Non-pigmented ciliary epithelial cell (primary cell): ENCODE measurements at places on chromosomes 3 and 15.

GRCh38 chr3:110400315-110400714 lies 671.3 kb upstream of the NECTIN3 start:
- DNase-seq = no peak

DNA sequence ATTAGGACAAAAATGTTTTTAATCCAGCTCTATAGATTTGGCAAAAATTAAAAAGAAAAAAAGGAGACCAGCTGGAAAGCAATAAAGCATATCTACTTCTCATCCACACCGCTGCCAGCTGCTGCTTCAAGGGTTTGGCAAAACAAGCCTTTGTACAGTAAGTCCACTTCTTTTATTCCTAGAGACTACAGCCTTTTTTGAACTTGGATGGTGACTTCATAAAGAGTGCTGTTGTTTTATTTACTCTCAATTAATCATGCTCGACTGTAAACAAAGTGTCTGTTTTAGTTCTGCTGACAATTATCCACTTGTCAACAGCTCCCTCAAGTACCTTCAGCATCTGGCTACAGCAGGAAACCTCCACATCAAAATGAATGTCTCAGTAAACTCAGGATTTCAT lies 12.3 kb upstream of the FOXB1 start:
- DNase-seq = no peak

DNA sequence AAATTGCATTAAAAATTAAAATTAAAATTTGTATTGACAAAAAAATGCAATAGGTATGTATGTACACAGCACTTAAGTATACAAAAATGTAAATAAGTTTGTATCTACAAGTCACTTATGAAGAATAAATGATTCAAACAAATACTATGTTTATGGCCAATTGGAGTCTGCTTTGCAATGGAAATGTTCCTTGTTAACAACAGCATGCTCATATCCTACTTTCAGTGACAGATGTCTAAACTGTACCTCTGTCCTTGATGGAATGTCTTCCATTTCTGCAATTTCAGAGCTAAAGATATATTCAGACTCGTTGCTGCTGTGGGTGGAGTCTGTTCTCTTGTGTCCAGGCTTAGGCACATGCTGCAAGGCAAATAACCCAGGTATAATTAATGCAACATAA lies 64.1 kb upstream of the MYO5C start:
- no peak for DNase-seq

- DNase-seq = no peak
Observed at GRCh38 chr3:129597087-129597999, 9.1 kb downstream of the PLXND1 start.

GRCh38 chr3:124834723-124835718 lies 52.1 kb downstream of the ITGB5 start:
- no peak for DNase-seq

- no peak for DNase-seq
Observed at GRCh38 chr15:92336419-92336987, 57.2 kb upstream of the ST8SIA2 start.

- no peak for DNase-seq
Observed at GRCh38 chr3:159848348-159849118, 140.1 kb upstream of the IL12A start.

DNA sequence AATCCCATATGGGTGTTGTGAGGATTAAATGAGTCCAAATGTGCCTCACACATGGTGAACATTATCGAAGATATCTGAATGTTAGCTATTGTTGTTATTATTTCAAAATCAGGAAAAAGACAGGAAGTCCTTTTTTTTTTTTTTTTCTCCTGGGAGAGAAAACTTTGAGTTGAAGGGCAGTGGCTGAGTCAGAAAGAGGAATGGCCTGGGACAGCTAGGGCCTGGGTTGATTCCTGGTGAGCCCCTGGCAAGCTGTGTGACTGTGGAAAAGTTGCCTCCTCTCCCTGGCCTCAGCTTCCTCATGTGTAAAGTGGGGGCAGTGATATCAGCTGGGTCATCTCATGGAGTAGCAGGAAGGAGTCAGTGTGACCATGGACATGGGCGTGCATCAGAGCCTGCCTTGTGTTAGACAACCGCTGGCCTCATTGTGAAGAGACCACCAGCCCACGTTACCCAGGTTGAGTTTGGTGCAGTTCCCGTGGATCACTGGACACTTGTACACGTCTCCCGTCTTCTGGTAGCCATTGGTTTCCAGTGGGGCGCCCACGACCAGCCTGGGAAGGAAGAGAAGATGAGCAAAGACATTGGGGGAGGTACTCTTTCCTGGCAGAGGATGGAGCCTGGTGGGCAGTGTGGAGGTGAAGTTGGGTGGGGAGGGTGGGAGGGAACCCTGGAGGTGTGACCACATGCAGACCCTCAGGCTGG lies 63.1 kb downstream of the ITGA11 start:
- no peak for DNase-seq

- no peak for DNase-seq
Observed at GRCh38 chr3:38205472-38205805, 40.1 kb downstream of the OXSR1 start.

DNA sequence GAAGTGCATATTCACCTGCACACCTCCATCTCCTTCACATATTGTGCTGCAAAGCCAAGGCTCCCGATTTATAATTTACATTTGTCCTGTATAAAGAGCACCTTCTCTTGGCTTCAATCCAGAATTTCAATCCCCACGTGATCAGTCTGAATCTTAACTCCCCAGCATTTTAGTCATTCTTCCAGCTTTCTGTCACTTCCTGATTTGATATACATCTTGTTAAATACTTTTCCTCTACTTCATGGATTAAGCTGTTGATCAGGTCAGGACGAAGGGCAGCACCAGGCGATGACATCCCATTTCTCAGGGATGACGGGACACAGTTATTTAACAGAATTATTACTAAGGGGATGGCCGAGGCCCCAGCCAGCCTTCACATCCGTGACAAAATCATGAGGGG lies 212.5 kb downstream of the EPHB1 start:
- DNase-seq = no peak

DNA sequence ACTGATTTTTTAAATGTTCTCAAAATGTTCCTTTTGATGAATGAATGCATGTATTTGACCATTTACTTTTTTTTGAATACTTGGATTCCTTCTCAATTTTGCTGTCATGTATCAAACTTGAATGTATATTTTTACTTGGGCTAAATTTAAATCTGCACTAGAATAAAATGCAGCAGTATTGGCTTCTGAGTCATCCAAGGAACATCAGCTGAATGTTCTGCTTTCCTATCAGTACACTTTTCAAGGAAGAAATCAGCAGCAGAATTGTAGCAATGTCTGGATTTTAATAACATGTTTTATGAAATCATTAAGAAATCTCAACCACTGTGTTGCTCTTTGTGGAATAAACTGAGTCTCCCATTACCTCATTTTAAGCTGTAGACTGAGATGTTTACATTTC lies 57.0 kb upstream of the COL6A6 start:
- DNase-seq = no peak

DNA sequence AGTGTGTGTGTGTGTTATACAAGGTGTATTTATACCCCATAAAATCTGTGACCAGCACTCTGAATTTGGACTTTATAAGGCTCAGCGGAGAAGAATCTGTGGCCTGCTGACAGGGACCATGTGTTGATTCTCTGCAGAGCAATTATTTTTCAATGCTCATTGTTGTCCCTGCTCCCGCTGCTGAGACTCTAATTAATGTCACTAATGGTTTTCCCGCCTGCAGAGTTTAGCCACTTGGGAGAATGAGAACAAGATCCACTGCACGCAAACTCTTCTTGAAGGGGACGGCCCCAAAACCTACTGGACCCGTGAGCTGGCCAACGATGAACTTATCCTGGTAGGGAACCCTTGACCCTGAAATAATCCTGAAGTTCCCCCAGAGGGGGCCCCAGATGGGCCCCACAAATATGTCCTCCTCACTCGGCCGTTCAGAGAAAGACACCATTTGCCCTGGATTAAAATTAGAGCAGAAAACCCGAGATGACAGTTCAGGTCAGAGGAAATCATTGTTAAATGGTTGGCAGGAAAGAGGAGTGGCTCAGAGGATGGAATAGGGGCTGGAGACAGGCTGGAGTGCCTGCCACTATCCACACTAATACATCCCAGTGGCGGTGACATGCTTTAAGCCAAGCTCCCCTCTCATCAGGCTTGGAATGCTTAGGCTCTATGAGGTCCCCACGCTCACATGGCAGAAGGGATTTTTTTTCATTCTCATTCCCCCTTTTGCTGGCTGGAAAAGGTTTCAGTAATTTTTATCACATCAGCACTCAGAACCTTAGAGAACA lies 3.3 kb downstream of the CRABP1 start:
- DNase-seq = no peak

GRCh38 chr3:63689285-63689684 lies 36.8 kb downstream of the SNTN start:
- no peak for DNase-seq

GRCh38 chr15:82587805-82588204 lies 47.5 kb upstream of the RPS17 start:
- DNase-seq = no peak

GRCh38 chr15:52227456-52227855 lies 36.3 kb upstream of the GNB5 start:
- peak; percentile 63 for DNase-seq

- DNase-seq = peak; percentile 19
Observed at GRCh38 chr15:51499379-51499976, 123.1 kb downstream of the DMXL2 start.

- no peak for DNase-seq
Observed at GRCh38 chr3:128473180-128473519, 6.5 kb upstream of the DNAJB8 start.

DNA sequence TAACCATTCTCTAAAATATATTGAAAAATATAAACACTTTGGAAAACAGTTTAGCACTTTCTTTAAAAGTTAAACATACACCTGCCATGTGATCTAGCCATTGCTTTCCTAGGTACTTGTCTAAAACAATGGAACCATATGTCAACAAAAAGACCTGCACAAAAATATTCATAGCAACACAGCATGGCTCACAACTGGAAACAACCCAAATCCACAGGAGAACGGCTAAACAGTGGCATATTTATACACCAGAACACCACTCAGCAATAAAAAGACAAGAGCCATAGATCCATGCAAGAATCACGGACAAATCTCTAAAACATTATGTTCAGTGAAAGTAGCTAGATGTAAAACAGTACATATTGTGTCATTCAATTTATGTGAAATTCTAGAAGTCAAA lies 221.3 kb upstream of the UBE2E2 start:
- DNase-seq = no peak

DNA sequence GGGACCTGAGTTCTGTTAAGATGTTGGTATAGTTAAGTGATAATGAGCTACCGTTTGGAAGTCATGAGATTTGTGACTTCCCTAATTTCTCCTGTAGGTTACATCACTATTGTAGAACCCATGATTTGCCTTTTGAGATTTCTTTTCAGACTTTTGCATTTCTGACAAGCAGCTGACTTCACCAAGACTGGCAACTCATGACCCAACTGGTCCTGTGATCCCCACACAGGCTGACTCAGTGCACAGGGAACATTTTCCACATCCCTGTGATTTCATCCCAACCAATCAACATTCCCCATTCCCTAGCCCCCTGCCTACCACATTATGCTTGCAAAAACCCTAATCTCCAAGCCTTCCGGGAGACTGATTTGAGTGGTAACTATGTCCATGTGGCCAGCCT lies 242.1 kb upstream of the PDZRN3 start:
- no peak for DNase-seq

- no peak for DNase-seq
Observed at GRCh38 chr3:22089284-22089683, 338.3 kb upstream of the ZNF385D start.

- DNase-seq = no peak
Observed at GRCh38 chr15:58475573-58476524, 44.1 kb downstream of the LIPC start.

GRCh38 chr3:113185194-113185835 lies 26.0 kb upstream of the BOC start:
- no peak for DNase-seq

- no peak for DNase-seq
Observed at GRCh38 chr3:126130981-126131745, 47.2 kb upstream of the SLC41A3 start.

DNA sequence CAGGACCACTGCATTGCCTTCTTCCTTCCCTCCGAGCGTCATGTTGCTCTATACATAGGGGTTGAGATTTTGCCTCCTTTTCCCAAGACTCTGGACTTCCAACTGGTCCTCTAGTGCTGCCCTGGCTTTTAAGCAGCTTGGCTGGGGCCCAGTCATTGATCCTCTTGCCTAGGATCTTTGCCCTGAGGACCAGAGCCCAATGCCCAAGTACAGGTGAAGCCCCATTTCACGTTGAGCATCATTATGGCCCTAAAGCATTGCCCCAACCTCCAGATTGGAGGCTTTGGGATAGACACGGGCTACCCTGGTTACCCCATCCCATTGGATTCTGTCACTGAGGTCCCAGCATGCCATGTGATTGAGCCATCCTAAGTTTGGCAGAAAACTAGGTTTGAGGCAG lies 47.7 kb downstream of the CYP19A1 start:
- DNase-seq = no peak

GRCh38 chr15:93042691-93043378 lies 46.2 kb downstream of the RGMA start:
- DNase-seq = no peak

- DNase-seq = no peak
Observed at GRCh38 chr3:101278727-101279126, 41.6 kb downstream of the IMPG2 start.

- DNase-seq = no peak
Observed at GRCh38 chr3:50494126-50494525, 9.3 kb downstream of the CACNA2D2 start.

DNA sequence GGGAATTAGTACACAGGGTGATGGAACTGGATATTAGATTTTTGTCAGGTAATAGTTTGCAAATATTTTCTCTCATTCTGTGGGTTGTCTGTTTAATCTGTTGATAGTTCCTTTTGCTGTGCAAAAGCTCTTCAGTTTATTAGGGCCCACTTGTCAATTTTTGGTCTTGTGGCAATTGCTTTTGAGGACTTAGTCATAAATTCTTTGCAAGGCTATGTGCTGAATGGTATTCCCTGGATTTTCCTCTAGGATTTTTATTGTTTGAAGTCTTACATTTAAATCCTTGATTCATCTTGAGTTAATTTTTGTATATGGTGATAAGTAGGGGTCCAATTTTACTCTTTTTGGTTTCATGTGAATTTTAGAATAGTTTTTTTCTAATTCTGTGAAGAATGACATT lies 111.3 kb downstream of the ARRDC4 start:
- no peak for DNase-seq

GRCh38 chr3:171511450-171511849 lies 51.2 kb upstream of the TNIK start:
- DNase-seq = no peak

- no peak for DNase-seq
Observed at GRCh38 chr3:136817448-136817847, 1.5 kb upstream of the SLC35G2 start.

DNA sequence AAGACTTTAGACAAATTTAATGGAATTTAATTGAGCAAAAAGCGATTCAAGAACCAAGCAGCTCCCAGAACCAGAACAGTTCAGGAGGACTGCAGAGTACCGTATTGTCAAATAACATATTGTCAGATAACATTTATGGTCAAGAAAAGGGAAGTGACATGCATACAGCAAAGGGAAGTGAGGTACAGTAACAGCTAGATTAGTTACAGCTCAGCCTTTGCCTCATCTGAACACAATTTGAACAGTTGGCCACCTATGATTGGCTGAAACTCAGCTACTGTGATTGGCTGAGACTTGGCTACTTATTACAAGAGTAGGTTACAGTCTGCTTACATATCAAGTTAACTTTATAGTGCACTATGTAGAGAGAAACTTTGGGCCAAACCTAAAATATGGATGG lies 21.9 kb downstream of the ZFAND6 start:
- no peak for DNase-seq

- no peak for DNase-seq
Observed at GRCh38 chr3:158026236-158026635, 80.0 kb downstream of the SHOX2 start.

GRCh38 chr3:59576606-59577005 lies 526.8 kb upstream of the CFAP20DC start:
- DNase-seq = no peak
